Spinal cord (tissue), 10 donors: ENCODE measurements at places on chromosomes 1 and 21. TPM values are rescaled to one million over a fixed set of nuclear protein-coding genes. Genes with fewer than 3 reads are reported as not detected.

DNA sequence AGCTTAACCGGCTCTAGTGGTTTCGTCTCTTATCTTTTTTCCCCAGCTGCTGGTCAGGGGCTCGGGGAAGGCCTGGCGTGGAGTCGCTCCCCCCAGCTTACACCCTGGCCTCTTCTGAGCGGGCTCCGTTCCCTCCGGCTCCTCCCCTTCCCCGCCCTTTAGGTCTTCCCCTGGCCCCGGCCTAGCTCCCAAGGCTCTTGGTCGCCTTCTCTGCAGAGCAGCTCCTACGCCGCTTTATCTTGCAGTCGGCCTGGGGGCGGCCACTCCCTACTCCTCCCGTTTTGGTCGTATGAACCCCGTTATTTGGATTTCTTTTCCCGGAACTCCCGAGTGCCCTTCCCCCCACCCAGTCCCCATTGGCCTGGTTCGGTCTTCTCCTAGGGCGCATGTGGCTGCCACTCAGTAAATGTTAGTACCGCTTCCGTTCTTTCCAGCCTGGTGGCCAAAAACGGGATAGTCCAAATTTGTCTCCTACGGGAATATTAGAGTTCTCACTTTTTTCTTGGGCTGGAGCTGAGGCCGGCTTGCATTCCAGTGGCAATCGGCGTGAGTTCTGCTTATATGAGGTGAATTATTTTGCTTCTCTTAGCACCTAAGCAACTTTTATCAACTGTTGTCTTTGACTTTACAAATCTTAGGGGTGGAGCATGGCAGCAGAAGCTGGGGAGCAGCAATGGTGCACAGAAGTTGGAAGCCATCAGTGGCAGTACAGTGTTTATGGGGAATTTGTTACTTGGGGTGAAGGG lies 467 bp downstream of the THRAP3 start:
- no peak for DNase-seq

- peak; percentile 80 for DNase-seq
Measured at GRCh38 chr1:237961754-237962153, 71.0 kb upstream of the ZP4 start.

DNA sequence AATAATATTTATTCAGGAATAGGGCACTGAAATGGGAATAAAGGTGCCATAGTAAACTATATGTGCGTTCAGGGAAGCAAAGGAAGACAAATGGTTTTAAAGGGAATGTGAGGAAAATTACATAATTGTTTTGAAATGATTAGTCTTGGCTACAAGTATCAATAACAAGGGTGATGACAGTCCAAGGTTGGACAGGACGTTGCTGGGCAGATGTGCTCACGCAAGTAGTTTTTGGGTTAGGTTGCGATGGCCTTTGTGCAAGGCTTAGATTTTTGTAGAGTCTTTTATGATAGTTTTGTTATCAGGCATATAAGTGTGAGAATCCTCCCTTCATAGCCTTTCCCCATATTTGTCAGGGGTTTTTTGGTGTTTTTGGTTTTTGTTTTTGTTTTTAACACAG lies 57.0 kb downstream of the SPATA6 start:
- DNase-seq, result no peak

DNA sequence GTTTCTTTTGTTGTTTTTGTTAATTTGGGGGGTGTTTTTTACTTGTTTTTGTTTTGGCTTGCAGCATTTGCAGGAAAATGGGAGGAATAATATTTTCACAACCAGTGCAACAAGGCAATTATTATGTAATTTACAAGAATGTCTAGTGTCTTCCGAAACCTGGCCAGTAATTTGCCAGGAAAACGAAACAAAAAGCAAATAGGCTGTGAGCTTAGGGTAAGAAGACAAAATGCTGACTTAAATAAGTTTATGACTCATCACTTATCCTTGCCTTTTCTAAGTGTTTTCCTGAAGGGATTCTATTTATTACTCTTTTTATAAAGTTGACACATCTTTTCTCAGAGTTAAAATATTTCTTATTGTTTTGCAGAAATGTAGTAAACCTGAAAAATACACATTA lies 49.8 kb downstream of the KCNT2 start:
- DNase-seq, result no peak

GRCh38 chr1:160916666-160917065 lies 31.7 kb upstream of the ITLN1 start:
- no peak for DNase-seq

GRCh38 chr1:53581476-53581875 lies 122.3 kb downstream of the DMRTB1 start:
- no peak for DNase-seq

- no peak for DNase-seq
Measured at GRCh38 chr21:45836268-45836655, 145.3 kb upstream of the COL6A1 start.

DNA sequence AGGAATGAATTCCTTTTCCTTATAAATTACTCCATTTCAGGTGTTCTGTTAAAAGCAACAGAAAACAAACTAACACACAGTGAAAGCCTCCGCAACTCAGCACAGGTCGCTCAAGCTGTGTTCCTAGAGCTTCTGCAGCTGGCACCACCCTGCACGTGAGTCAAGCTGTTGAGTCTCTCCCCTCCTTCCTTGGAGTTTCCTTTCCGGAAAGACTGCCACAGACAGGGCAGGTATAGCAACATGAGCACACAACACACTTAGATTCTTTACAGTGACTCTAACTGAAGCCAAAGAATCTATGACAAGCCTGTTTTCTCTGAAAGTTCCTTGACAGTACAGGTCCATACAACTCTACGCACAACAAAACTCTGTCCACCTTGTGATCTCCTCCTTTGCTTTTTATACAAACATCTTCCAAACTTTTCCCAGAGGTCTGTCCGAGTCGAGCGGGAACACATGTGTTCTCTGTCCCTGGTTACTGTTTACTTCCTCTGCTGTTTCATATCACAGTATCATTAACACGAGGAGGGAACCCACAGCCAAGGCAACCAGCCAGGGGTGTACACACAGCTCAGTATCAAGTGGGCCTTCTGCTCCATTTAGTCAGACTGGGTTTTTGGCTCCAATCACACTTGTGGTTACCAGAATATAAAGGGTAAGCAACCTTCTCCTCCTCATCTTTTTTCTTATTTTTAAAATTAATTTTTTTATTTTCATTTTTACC lies 38.7 kb upstream of the DESI2 start:
- no peak for DNase-seq

- DNase-seq, result peak; percentile 66
Measured at GRCh38 chr1:156428746-156429288, 59.8 kb downstream of the RHBG start.

DNA sequence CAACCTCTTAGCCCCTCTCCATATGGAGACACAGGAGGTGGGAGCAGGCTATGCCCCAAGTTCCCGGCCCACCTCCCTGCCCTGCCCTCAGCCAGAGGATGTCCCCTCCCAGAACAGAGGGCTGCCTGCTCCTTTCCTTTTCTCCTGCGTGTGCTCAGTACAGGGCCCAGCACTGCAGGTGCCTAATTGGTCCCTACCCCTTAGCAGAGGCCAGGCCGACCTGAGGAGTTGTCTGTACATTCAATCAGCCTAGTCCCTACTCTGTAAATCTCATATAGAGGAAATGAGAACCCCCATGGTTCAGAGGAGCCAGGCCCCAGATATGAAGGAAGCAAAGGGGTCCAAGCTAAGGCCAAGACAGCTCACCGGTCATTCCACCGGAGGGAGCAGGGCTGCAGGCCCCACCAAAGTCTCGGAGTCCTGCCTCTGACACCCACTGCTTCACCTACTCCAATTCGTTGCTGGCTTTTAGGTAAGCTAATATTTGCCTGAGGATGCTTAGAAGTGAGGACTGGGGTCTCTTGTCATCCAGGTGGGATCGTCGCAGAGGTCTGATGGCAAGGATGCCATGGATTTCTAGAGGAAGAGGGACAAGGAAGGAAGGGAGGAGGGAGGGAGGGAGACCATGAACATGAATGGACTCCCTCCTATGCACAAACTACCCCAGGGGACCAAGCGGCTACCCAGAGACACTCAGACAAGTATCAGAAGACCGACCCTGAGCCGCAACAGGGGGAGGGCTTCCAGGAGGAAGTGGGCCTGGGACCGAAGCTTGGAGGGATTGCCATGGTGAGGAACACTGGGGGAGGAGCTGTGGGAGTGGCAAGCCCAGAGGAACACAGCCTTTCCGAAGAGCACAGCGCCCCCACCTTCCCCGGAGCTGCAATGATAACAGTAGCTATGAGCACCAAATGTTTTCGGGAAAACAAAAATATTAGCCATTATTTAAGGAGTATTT lies 30.4 kb upstream of the FOXO6 start:
- no peak for DNase-seq

DNA sequence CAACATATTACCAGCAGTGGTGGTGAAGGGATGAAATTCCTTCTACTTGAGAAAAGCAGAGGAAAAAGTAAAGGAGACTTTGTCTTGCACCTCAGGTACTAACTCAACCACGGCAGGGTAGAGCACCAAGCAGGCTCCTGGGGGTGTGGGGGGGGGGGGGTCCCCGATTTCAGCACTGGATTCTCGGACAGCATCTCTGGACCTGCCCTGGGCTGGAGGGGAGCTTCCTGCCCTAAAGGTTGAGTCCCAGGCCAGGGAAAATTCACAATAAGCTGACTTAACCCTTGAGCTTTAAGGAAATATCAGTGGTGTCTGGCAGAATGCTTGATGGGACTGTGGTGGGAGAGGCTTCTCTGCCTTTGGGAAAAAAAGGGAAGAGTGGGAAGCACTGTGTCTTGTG lies 233.2 kb upstream of the CXADR start:
- DNase-seq, result no peak

GRCh38 chr1:39139723-39140360 lies 64.7 kb upstream of the MACF1 start:
- no peak for DNase-seq

DNA sequence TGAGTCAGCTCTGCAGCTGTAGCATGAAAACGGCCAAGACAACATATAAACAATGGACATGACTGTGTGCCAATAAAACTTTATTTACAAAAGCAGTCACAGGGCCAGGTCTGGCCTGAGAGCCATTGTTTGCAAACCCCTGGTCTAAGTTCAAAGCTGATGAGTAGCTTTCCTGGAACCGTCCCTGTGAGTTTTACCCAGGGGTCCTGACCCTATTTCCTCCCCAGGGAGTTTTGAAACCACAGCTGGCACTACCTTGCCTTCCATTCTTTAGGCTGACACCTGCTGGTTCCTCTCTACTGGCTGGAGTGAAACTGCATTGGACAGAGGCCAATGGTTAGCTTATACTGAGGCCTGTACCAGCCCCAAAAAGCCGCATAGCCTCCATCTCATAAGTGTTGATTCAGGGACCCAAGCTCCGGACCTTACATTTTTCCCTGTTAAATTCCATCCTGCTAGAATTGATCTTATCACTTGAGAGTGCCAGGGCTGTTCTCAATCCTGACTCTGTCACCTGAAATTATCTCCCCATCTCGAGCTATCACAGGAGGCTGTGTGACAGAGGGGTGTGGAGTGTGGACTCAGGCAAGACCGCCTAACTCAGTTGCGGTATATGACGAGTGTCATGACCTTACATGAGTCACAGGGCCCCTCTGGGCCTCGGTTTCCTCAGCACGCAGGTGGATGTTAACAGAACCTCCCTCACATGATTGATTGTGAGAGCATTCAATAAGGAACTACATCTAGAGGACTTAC lies 343.6 kb downstream of the NPHP4 start:
- DNase-seq, result no peak

- DNase-seq, result no peak
Measured at GRCh38 chr1:15768388-15768787, 9.8 kb downstream of the FBLIM1 start.

GRCh38 chr1:62444701-62445100 lies 7.9 kb downstream of the USP1 start:
- DNase-seq, result no peak

- no peak for DNase-seq
Measured at GRCh38 chr1:16607433-16607851, 5.9 kb downstream of the NBPF1 start.

GRCh38 chr1:113605146-113605545 lies 154.1 kb downstream of the PHTF1 start:
- DNase-seq, result no peak

DNA sequence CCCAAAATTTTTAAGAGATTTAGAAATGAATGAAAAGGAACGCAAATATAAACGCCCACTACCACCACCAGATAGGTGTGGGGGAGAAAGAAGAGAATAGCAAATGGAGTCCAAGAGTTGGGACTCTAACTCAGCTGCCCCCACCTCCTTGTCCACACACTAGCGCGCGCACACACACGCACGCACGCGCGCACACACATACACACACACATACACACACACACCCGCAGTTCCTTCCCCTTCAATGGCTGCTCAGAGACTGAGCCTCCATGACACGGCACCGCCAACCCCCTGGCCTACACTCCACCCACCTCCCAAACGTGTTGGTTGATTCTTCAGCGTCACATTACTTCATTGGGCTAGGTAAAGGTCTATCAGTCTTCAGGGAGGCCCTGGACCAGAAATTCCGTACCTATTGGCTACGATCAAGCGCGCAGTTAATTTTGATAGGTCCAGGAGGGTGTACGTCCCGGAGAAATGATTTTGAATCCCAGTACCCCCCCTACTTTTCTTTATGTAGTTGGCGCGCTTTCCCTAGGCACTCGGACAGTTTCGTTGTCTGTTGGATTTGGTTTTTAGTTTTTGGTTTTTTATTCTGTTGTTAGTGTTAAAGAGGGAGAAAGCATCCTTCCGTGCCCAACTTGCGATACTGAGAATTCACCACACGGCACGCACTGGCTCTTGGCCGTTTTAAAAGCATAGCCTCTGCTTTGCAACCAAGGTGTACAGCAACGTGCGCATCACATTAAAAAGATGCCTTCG lies at the start of gene ANP32E:
Gene ANP32E (minus strand): TSS at position 261 of the 762 bp plus-strand sequence. CDS start 326 bp downstream, outside the sequence.
- peak; percentile 92 for DNase-seq

DNA sequence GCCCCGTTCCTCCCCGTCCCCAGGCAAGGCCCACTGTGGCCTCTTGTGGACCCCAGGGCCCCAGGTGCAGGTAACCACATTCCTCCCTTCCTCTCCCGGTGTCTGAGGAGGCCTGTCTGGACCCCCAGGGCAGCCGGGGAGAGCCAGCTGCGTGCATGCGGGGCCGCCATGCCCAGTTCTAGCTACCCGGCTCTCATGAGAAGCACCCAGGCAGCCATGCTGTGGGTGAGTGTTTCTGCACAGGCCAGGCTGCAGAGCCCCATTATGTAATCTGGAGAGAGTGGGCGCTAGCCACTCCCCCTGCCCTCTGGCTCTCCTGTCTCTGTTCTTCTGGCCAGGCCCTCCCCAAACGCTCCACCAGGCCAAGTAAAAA lies 18.4 kb upstream of the PLEKHG5 start:
- no peak for DNase-seq

The GPR52 gene
- polyA plus RNA-seq, result 0.55 TPM

The CLDN14 gene
- polyA plus RNA-seq, result 0.56 TPM

The MMEL1 gene
- 2.3 TPM for polyA plus RNA-seq

The CNKSR1 gene
- polyA plus RNA-seq, result 11.2 TPM

The OSCP1 gene
- polyA plus RNA-seq, result 20.0 TPM

The DCDC2B gene
- 0.82 TPM for polyA plus RNA-seq

The MROH9 gene
- not detected for polyA plus RNA-seq
